ENCODE measurements at places on chromosomes 6 and 20. TPM values are rescaled to one million over a fixed set of nuclear protein-coding genes. Genes with fewer than 3 reads are reported as not detected.

The EBF4 gene
- 6.5 TPM for total RNA-seq

The CYP24A1 gene
- total RNA-seq, result not detected

GRCh38 chr6:56450882-56451739 is 191.6 kb downstream of the DST start:
- DNase-seq, result peak; percentile 59

DNA sequence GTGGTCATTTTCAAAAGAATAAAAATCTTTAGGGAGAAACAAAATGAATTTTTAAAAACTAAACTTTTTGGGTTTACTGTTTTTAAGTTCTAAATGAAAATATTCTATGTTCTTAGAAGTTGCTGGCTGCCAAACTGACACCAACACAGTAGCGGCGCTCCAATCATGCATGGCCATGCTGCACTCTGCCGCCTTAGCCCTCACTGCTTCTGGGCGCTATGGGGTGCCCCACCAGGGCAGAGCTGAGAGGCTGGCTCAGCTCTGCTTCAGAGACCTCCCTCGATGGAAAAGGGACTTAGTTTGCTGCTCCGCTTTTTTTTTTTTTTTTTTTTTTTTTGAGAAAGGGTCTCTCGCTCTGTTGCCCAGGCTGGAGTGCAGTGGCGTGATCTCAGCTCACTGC is 20.9 kb downstream of the EZR start:
- DNase-seq, result no peak

- DNase-seq, result no peak
These were observed 148.3 kb upstream of the STXBP5 start for GRCh38 chr6:147055821-147056392.

DNA sequence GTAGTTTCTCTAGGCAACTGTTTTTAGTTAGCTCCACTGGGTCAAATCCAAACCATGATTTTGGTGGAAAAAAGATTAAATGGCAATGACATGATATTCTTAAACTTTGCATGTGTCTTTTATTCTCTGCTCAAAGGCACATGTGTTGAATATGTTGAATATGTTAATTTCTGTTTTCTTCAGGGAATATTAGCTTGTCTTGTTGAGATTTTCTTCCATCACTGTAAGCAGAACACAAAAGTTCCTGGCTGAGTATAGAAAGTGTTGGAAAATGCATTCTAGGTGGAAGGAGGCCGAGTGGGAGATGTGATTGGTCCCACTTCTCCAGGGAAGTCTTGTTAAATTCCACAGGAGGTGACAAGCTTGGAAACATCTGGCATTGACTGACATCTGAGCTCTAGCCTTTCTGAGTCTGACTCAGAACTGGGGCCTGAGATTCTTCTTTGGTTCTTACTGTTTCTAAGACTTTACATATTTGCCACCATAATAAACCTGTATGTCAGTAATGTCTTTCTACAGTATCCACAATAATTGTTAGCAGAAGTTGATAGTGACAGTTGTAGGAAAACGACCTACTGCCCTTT is 81.1 kb downstream of the LAMA4 start:
- DNase-seq, result no peak

GRCh38 chr20:7770578-7770977 is 169.7 kb downstream of the HAO1 start:
- DNase-seq, result no peak

GRCh38 chr6:143058987-143059386 is 1.7 kb upstream of the AIG1 start:
- no peak for DNase-seq
